ENCODE measurements at places on chromosomes 4 and X.

DNA sequence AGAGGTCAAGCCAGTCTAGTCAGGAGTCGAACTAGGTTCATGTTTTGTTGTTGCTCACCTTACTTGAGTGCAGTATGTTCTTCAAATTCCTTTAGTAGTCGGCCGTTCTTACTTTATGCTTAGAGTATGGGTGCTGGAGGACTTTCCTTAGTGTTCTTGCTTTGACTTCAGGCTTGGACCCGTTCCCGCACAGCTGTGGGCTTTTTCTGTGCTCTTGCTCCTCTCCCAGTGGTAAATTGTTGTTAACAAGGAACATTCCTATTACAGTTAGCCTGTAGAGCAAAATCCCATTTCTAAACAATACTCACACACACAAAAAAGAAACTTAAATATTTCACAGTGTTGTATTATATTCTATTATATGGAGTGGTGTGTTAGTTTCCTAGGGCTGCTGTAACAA lies 113.5 kb downstream of the RAP1GDS1 start:
- no peak for DNase-seq

GRCh38 chrX:64192040-64192439 lies 13.5 kb downstream of the AMER1 start:
- no peak for DNase-seq

GRCh38 chr4:1852904-1853623 lies 2.9 kb downstream of the LETM1 start:
- DNase-seq = no peak

DNA sequence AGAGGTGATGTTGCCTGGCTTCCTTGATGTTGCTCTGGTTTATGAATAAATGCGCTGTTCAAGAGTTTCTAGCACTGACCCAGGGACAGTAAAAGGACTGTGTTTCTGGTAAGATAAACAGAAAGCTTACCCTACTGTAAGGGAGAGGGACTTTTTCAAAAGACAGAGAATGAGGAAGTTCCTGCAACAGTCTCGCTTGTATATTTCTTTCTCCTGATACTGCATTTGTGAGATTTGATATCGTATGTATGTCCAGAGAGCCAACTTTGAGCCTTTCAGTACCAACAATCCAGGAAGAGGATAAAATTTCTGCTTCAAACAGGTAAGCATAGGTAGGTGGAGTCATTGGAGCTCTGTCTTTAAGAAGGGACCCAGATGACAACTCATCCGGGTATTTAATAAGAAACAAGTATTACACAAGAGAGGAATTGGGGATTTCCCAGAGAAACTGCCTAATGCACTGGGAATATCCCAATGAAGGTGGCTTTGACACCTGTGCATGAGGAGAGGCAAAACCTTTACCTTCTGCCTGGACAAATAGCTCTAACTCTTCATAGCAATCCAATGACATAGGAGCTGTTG lies 773 bp downstream of the DAPP1 start:
- DNase-seq = no peak

- DNase-seq = no peak
These were observed 80.9 kb upstream of the TLR3 start for GRCh38 chr4:185987961-185988627.

DNA sequence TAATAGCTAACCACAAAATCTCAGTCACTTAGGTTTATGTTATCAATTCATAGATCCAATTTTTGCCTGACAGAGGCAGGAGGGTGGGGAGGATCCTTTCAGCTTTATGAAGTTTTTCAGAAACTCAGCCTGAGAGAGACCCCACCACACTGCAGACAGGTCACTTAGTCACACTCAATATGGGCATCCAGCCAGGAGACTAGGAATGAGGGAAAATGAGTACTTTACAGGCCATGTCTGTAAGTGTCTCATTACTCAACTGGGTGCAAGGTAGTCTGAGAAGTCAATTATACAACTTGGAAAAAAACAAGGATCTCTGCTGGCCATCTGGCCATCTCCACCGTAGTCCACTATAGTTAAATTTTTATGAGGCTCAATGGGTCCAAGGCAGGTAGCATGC lies 365.9 kb downstream of the INPP4B start:
- DNase-seq = no peak

- no peak for DNase-seq
These were observed 206.6 kb upstream of the GYPA start for GRCh38 chr4:144347121-144347520.

- DNase-seq = no peak
These were observed 5.2 kb downstream of the DHRSX start for GRCh38 chrX:2495595-2495994.

DNA sequence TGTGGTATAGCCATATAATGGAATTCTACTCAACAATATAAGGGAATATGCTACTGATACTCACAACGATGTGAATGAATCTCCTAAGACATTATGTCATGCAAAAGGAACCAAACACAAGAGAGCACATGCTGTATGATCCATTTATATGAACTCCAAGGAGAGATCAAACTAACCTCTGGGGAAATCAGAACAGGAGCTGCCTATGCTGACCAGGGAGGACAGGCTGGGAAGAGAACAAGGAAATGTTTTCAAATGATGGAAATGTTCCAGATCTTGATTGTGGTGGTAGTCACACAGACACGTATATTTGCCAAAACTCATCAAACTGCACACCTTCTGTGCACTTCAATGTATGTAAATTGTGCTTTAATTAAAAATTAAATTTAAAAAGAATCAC lies 175.3 kb downstream of the BCOR start:
- no peak for DNase-seq

- DNase-seq = no peak
These were observed 90.3 kb downstream of the RAPGEF2 start for GRCh38 chr4:159193046-159193620.

DNA sequence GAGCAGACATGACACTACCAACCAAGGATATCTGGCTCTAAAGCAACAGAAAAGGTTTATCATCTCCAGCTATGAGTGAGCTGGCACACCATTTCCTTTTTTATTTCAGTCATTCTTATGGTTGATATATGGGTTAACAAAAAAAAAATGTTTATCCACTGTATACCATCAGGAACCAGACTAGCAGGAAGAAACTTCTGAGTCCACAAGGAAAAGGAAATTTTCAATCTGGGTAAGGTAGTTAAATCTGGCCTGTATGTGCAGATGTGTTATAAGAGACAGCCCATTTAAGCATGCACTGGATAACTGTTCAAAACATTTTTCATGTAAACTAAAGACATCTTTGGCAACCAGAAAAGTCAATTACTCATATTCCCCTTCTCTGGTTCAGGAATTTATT lies 35.0 kb downstream of the AMMECR1 start:
- DNase-seq = no peak

- DNase-seq = no peak
These were observed 17.0 kb upstream of the ATP6AP2 start for GRCh38 chrX:40563784-40564183.

DNA sequence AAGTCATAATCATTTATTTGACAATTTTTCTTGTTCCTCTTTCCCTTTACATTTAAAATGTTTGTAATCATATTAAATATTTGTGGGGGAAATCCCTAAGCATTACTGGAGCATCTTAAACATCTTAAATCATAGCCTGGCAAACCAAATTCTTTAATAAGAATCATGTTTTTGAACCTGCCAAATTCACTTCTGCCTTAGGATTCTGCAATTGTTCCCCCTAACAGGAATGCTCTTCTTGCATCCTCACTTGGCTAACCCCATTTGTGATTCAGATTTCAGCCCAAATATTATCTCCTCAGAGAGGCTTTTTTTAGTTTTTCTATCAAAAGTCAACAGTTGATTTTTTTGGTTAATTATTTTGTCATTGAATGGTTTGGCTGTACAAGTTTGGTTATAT lies 241.1 kb downstream of the MAPK10 start:
- no peak for DNase-seq

DNA sequence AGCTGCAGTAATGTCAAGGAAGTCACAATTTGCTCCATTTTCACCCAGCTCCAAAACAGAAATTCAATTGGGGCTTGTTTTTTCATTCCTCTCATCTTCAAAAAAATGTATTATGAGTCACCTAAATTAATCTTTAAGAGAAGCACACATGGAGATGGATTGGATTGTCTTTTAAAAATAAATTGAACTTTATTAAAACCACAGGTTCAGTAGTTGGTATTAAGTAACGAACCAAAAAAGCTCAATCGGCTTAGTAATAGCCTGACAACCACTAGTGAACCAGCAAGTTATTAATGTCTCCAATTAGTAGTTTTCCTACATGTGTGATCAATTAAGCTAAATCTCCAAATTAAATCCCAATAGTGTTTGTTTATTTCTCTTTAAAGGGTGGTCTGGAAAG lies 283.5 kb upstream of the GIMD1 start:
- no peak for DNase-seq

- DNase-seq = no peak
These were observed 37.7 kb upstream of the MAGEB18 start for GRCh38 chrX:26100421-26100920.

DNA sequence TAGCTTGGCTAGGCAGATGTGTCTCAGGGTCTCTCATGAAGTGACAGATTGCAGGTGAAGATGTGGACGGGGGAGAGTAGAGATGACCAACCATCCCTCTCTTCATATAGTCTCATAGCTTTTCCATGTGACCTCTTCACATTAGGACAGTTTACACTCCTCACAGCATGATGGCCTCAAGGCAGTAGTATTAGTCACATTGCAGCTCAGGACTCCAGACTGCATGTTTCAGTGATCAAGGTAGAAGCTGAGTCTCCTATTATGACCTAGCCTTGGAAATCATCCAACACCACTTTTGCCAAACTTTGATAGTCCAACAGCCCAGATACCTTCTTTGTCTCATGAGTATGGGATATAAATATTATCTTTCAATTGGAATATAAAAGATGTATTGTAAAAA lies 147.7 kb downstream of the GASK1B start:
- no peak for DNase-seq

DNA sequence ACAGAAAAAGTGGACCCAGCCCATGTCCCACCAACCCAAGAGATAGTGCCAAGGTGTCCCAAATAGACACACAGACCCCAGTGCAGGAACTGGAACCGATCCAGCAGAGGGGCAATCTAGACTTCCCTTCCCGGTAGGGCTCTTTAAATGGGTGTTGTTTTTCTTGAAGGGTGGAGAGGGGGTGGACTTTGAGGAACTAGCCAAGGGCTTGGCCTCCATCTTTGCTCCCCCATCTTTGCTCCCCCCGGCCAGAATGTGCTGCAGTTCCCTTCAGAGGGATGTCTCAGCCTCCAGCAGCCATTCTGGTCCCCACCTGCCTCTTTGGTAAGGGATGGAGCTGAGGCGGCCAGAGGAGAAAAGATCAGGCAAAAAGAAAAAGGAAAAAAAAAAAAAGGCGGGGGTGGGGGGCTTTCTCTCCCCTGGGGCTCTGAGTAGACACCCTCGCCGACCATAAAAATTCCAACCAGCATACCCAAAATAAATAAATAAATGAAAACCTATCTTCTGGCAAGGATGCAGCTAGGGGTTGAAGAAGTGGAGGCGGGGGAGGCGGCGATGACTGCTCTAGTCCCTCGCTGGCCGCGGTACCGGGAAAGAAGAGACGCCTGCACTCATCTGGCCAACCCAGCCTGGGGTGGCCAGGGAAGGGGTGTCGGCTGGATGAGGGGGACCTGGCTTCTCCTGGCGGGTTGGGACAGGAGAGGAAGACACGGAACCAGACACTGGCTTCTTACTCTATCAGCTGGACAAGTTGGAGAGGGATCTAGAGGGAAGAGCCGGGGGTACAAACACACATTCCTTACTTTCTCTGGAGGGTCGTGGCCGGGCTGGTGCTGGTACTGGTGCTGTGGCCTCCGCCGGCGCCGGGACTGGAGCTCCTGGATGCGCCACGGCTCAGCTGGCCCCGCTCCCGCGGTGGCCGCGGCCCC lies 38.5 kb upstream of the IQSEC2 start:
- no peak for DNase-seq

Measured in stimulated activated CD8-positive, alpha-beta memory T cell treated with anti-CD3 and anti-CD28 coated beads, Interleukin-4, amount 100 ng/mL, for 1 hour (primary cell).